ENCODE measurements at places on chromosomes 5 and 9.

- DNase-seq = no peak
These were observed 30.0 kb upstream of the ELAVL2 start for GRCh38 chr9:23855873-23856604.

DNA sequence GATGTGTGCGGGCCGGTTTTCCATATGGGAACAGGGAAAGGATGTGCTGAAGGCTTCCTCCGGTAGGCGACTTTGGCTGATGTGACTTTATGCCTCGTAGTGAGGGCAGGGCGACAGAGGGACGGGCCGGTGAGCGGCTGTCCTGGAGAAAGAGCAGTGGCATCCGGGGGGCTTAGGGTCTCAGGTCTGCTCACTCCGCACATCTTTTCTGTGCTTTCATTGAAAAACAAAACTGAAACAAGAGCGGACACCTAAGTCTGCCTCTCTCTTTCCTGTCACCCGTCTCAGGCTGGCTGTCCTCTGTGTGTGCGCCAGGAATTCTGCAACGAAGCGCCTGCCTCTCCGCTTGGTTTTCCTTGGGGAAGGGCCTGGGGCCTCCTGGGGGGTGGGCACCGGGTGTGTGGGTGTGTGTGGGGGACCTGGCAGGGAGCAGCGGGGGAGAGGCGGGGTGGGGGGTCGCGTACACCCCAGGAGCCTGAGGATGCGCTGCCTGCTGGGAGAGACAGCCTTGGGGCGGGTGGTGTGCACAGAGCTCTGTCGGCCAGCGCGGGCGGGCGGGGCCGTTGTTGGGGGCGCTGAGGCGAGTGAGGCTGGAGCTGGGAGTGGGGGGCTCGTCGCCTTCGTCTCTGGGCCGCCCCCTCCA, 580 bp upstream of the PRRX2 start:
- DNase-seq = no peak

DNA sequence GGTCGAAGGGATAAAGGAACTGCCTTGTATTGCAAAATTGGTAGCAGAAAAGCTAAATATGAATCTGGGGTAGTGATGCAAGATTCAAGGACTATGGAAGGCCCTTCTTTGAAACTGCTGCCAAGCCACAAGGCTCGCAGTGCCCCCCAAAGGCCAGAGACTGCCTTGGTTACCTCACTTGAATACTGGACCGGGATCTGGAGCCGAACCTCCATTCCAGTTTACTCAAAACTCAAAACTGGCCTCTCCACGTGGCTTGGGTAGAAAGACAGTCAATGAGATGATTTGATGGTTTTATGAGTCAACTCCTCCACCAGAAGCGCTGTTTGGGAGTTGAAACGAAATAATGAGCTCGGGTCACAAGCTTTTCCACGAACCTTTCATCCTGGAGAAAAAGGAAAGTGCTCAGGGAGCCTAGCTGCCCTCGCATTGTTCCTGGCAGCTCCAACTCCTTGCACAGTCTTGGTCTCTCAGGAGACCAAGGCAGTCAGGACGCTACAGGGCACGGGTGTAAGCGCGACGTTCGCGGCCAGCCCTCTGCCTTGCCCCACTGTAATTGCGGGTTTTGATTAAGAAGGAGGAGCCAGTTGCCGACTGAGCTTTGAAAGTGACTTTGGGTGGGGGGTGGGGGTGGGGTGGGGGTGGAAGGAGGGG, 2.8 kb downstream of the ST8SIA4 start:
- peak; percentile 45 for DNase-seq

- DNase-seq = no peak
These were observed 213.7 kb downstream of the RFK start for GRCh38 chr9:76180541-76180940.

- DNase-seq = no peak
These were observed 269.4 kb upstream of the PTGER4 start for GRCh38 chr5:40410231-40410861.

DNA sequence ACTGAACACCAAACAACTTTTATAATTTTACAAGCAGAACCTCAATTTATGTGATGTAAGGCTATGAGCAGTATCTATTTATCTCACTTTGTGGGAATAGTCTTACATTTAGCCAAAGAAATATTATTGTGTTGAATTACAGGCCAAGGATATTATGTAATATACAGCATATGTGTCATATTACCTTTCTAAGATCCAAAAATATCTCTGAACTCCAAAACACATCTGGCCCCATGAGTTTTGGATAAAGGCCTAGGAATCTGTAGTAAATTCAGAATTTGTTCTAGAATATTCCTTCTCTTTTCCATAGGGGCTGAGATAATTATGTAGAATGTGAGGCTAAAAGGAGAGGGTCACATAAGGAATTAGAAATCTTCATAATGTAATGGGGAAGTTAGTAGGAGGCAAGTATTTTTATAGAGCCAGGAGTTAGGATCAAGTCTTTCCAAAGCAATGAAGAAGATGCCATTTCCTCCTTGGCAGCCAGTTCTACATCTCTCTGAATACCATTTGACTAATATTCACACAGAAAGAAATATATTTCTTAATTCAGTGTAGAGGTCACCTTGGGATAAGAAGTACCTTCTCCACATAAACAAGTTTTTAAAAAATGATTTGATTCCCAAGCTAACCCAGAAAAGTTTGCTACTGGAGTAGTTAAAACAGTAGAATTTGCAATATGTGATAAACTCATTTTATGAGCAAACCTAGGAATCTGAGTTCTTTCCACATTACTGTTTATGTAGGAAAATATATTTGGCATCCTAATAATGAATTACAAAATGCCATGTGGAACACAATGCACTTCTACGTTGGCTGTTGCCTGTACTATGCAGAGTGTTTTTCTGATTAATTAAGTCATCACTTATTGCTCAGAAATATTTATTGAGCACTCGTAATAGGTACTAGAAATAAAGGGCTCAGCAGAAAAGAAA, 20.3 kb upstream of the GRAMD2B start:
- no peak for DNase-seq

DNA sequence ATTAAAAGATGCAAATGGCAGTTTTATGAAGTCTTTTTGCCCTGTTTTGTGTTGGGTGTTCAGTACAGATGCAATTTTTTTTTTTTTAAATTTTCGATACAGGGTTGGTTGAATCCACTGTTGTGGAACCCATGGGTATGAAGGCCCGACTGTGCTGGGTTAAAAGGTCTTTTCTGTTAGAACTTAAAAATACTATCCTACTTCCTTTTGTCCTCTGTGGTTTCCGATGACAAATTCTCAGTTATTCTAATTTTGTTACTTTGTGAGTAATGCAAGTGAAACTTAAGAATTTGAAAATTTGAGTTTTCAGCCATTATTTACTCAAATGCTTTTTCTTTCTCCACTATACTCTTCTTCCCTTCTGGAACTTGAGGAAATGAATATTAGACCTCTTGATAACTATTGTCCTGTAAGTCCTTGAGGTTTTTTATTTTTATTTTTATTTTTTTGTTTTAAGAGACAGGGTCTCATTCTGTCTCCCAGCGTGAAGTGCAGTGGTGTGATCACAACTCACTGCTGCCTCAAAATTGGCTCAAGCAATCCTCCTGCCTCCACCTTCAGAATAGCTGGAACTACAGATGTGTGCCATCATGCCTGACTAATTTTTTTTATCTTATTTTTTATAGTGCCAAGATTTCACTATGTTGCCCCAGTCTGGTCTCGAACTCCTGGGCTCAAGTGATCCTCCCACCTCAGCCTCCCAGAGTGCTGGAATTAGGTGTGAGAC, 67.5 kb downstream of the ZCCHC7 start:
- DNase-seq = no peak

GRCh38 chr9:123608104-123608503, 252.1 kb downstream of the CRB2 start:
- no peak for DNase-seq

DNA sequence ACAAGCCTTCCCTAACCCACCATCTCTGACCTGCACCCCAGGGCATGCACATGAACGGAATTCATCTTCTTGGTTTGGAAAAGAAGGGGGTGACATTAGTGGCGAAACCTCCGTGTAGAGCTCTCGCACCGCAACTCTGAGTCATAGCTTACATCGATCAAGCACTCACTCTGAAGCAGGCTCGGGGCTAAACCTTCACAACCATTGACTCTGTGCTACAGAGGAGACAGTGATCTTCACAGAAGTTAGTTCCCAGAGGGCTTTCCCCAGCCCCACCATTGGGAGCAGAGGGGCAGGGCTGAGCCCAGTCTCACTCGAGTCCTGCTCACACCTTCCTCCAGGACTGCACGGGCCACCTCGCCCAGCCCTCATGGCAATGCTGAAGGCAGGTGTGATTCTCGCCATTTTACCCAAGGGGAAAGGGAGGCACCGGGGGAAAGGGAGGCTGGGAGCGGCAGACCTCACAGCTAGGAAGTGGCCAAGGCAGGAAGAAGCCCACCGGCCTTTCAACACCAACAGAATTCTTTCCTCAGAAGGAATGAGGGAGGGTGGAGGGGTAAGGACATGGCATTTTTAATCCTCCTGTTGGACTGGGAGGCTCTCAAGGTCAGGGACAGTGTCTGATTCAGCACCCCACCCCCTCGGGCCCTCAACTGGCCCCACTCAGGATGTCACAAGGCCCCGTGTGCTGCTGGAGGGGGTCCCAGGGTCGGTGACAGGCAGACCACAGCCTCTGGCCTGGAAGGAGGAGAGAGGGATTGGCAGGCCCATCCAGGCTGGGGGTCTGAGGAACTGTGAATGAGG, 25.9 kb upstream of the IL17B start:
- no peak for DNase-seq

DNA sequence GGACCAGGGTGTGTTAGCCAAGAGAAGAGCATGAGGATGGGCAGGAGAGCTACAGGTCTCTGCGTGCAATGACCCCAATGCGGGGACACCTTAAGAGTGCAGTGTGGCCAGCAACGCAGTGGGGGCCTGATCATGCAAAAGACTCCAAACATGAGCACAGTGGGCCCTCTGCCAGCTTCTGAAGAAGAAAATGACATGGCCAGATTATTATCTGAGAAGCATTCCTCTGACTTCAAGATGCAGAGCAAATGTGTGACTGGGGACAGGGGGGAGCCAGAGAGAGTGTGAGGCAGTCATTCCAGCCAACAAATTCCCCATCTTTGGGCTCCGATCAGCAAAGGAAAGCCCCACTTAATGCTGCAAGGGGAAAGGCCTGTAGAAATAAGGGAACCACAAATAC, 229.4 kb downstream of the CDK5RAP2 start:
- DNase-seq = no peak

DNA sequence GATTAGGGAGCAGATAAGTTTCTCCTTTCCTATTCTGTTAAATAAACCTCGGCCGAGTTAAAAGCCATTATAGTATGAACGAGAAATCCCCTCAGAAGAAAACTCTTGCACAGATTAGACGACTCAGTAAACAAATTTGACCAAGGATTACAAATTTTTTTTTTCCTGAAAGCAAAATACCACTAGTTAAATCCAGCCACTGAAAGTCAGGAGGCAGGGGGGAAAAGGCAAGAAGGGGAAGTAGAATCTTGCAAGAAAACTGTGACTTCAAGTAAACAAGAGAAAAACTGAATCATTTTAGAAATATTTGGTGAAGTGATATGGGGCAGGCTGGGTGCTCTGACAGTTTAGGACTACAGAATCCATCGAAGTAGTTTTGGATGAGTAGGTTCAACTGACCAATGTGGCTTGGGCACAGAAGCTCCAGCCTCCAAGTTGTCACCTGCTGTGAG, 251.0 kb downstream of the DENND1A start:
- DNase-seq = no peak

DNA sequence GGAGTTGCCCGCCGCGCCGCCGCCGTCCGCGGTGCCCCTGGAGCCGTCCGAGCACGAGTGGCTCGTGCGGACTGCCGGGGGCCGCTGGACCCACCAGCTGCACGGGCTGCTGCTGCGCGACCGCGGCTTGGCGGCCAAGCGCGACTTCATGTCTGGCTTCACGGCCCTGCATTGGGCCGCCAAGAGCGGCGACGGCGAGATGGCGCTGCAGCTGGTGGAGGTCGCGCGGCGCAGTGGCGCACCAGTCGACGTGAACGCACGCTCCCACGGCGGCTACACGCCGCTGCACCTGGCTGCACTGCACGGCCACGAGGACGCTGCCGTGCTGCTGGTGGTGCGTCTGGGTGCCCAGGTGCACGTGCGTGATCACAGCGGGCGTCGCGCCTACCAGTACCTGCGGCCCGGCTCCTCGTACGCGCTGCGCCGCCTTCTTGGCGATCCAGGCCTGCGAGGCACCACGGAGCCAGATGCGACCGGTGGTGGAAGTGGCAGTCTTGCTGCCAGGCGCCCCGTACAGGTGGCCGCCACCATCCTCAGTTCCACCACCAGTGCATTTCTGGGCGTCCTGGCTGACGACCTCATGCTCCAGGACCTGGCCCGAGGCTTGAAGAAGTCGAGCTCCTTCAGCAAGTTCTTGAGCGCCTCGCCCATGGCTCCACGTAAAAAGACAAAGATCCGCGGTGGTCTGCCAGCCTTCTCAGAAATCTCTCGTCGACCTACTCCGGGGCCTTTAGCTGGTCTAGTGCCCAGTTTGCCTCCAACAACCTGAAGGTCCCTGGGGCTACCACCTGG, 1.6 kb downstream of the SOWAHA start:
- no peak for DNase-seq

GRCh38 chr5:140322751-140323731, 20.1 kb upstream of the PFDN1 start:
- DNase-seq = peak; percentile 9

- DNase-seq = no peak
These were observed 39.0 kb downstream of the SMARCA2 start for GRCh38 chr9:2053883-2054845.
